ENCODE measurements at places on chromosomes 4 and X.
A peak's percentile ranks its signal among the peaks of the same experiment; 100 is the strongest.

GRCh38 chrX:34716302-34716701, 59.2 kb upstream of the TMEM47 start:
- ATAC-seq = no peak

DNA sequence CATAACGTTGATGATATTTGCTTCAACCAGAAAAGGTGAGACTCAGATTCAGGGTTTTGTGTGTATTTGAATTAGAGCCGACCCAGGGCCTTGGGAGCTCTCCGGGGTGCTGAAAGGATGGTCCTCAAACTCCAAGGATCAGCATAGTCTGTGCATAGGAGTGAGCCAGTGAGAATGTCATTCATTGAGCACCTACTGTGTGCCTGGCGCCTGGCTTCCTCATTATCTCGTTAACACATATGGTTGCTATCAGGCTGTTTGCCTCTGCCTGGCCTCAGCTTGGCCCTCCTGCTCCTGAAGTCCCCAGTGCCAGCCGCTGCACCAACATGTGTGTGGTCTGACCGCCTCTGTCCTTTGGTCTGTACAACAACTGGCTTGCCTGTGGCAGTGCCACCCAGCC, 25.1 kb upstream of the JAKMIP1 start:
- no peak for ATAC-seq

DNA sequence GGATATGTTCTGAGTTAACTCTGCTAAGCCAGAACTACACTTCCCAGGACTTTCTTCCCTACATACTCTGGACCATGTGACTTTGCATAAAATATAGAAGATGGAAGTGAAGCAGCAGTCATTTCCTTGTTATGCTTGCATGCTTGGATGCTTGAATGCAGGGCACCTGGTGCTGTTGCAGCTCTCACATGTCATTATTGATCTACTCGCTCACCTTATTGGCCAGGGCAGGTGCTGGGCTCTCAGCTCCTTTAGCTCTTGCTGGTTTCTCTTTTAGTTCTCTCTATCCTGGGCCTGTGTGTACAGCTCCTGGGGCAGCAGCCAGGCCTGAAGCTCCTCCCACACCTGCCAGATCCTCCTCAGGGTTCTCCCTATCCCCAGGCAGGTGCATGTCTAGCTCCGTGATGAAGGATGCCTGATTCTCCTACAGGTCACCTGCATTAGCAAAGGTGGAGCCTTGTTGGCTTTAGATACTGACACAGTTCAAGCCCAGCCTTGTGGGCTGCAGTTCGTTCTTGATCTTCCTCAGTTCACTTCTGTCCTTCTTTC, 53.3 kb downstream of the MED28 start:
- ATAC-seq = peak; percentile 75

GRCh38 chr4:41389356-41389755, 132.6 kb downstream of the UCHL1 start:
- no peak for ATAC-seq

GRCh38 chrX:19870710-19871490, 16.5 kb downstream of the SH3KBP1 start:
- peak; percentile 50 for ATAC-seq

DNA sequence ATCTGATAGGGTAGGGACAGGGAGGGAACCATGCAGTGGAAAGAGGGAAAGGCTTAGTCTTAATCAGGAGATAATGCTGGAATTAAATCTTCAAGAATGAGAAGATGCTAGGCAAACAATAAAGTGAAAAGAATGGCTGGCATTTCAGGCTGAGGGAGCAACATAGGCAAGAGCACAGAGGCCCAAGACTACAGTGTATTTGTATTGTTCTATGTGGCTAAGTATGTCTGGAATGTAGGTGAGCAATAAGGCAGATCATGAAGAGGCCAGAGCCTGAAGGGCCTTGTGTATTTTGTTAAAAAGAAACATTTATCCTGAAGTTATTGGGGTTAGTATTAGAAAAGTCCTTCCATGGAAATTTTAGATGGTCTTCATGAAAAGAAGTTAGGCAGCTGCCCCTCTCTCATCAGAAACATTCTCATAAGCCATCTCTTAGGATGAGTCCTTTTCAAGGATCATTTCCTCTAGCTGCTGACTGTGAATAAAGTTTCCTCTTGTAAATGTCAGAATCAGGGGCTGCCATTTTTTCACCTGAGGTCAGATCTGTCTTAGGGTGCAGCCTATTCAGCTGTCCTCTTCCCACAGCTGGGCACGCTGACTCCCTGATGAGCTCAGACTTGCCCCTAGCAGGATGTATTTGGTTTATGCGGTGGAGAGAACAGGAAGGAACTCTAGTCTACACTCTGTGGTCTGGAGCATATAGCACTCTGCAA, 46.3 kb downstream of the ATP10D start:
- peak; percentile 96 for ATAC-seq

- no peak for ATAC-seq
These were observed 633 bp upstream of the TRIML2 start for GRCh38 chr4:188110036-188110435.

- ATAC-seq = no peak
These were observed 710.7 kb downstream of the STPG2 start for GRCh38 chr4:97432551-97432950.

- no peak for ATAC-seq
These were observed 59.8 kb downstream of the ATOH1 start for GRCh38 chr4:93888308-93888707.

Measured in stimulated activated memory B cell treated with anti-CD40 and anti-IgM and Interleukin-4, amounts not matched to agents 10 μg/mL and 1 μg/mL and 100 μg/mL, for 72 hours (primary cell).